GM12891 (cell line): ENCODE measurements at places on chromosomes 11 and 22.

DNA sequence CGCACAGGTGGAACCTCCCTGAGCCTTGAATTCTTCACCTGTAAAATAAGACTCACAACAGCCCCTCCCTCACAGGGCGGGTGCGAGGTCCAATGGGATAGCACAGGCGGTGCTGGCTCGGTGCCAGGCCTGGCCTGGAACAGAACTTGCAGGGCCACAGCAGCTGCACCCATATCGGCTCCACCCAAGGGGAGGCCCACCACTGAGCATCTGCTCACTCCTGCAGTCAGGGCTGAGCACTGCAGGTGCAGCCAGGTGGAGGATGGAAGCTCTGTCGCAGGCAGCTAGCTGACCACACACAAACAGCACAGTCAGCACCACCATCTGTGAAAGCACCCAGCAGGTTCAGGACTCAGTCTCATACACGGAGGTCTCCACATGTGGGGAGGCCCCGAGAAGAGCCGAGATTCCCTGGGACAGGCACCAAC lies 19.6 kb downstream of the VPS37C start:
- DNase-seq = no peak

DNA sequence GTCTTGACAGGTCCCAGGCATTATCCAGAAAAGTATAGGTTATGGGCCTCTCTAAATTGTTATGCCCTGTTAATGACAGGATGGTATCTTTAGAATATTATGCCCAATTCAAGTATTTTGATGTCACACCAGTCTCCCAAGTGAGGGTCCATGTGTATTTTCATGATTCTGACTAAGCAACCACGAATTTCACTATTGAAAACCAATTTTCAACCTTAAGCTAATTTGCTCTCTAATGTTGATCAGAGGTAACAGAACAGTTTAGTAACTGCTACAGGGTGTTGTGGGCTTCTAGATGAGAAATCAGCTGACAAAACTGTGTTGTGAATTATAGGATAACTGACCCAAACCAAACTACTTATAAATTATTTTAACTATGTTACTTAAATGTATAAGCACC lies 48.0 kb upstream of the SORL1-AS1 start:
- no peak for DNase-seq

GRCh38 chr22:41696703-41697102 lies 2.6 kb upstream of the MEI1 start:
- no peak for DNase-seq

GRCh38 chr11:93524173-93524536 lies 19.0 kb downstream of the SMCO4 start:
- DNase-seq = no peak

DNA sequence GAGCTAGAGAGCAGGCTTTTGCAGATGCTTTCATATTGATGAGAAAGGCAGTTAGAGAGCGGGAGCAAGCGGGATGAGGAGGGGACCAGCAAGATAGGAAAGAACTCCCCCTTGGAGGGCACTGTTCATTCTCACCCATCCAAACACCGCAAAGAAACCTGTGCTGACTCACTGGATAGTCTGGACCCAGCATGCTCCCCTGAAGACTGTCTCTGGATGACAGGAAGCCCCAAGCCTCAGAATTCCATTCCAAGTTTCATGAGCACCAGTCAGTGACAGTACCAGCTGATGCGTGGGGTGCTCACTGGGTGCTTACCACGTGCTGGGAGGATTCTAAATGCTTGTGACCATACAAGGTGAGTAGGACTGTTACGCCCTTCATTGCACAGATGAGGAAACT lies 34.2 kb downstream of the MICAL3 start:
- DNase-seq = no peak
